ENCODE measurements at places on chromosomes 6 and 20.

DNA sequence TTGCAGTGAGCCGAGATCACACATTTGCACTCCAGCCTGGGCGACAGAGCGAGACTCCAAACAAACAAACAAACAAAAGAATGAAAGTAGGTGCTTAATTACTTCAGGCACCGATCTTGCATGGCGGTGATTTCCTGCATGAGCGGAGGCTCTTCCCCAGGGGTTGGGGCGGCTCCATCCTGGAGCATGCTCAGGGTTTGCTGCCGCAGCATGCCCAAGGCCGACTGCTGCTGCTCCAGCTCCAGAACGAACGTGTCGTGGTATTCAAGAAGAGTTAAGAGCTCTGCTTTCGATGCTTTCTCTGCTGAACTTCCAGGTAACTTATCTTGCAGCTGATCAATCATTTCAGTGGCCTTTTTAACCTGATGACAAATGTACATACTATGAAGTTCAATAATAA is 313.8 kb downstream of the SYNE1 start:
- no peak for DNase-seq

- DNase-seq: no peak
These were observed 102.7 kb downstream of the MBOAT1 start for GRCh38 chr6:20109526-20109925.

GRCh38 chr20:51154708-51155690 is 132.1 kb upstream of the KCNG1 start:
- no peak for DNase-seq

GRCh38 chr20:1327241-1327653 is 1.7 kb downstream of the SDCBP2 start:
- no peak for DNase-seq

DNA sequence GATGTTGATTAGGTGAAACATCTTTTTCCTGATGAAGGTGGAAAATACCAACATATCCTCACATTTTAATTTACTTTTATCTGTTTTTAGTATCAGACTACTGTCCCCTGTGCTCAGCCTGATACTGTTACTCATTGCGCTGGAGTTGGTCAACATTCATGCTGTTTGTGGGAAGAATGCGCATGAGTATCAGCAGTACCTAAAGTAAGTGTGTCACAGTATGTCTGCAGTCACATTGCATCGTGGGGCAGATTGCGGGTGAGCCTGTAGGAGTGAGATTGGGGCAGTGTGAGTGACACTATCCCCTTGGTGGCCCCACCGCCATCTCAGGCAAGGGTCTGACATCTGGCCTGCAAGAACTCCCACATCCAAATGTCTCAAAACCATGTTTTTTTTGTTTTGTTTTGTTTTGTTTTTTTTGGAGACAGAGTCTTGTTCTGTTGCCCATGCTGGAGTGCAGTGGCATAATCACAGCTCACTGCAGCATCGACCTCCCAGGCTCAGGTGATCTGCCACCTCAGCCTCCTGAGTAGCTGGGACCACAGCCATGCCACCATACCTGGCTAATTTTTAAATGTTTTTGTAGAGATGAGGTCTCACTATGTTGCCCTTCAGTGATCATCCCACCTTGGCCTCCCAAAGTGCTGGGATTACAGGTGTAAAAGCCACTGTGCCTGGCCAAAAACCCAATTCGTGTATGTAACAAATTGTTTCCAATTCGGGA is 27.8 kb downstream of the ERMARD start:
- no peak for DNase-seq

- DNase-seq: no peak
These were observed 298.1 kb downstream of the LAMA2 start for GRCh38 chr6:129181001-129181400.

- no peak for DNase-seq
These were observed 382.7 kb downstream of the UTRN start for GRCh38 chr6:144667532-144668503.

DNA sequence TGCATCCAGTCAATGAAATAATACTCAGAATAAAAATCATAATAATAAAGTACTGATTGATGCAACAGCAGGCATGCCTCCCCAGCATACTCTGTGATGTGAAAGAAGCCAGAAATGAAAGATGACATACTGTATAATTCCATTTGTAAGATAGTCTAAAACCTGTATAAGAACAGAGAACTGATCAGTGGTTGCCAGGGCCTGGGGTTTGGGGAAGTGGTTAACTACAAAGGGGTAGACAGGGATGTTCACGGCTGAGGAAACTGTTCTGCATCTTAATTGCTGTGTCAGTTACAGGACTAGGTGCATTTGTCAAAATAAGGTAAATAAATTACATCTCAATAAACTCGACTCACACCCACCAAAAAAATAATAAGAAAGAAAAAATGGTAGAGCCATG is 81.3 kb upstream of the BMP2 start:
- DNase-seq: no peak

GRCh38 chr20:23116311-23117089 is 30.4 kb upstream of the CD93 start:
- no peak for DNase-seq

GRCh38 chr6:97215157-97215769 is 67.8 kb downstream of the MMS22L start:
- DNase-seq: peak; percentile 24

GRCh38 chr6:2007165-2007564 is 238.2 kb downstream of the GMDS start:
- DNase-seq: no peak

DNA sequence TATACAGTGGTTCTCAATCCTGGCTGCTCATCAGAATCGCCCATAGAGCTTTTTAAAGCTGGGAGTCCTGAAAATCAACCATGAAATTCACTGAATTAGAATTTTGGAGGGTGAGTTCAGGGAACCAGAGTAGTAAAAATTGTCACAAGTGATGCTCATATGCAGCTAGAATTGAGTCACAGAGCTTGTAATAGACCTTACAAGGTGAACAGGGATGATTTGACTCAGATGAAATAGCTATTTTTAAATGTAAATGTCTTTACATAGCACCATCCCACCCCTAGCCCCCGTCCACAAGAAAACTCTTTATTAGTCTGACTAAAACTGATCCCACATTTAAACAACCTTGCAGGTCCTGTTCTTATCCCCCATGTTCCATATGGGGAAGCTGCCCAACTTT is 531.7 kb downstream of the LMBRD1 start:
- no peak for DNase-seq

DNA sequence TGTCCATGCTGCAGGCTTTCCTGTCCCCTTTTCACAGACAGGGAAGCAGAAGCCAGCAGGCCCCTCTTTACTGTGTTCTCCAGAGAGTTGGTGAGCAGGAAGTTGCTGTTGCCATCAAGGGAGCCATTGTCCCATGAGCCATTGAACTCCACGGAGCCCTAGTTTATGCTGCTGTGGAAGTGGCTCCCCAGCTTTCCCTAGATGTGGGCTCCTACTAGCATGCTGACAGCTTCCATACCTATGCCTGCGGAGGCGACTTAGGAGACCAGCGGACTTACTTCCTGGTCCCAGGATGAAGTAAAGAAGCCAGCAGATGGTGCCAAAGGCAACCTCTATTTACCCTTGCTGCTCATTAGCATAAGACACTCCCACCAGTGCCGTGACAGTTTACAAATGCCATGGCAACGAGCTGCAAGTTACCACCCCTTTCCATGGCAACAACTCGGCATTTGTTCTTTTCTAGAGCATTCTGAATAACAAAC is 30.8 kb upstream of the FKBP1A start:
- DNase-seq: no peak

GRCh38 chr6:104623052-104623690 is 236.5 kb downstream of the HACE1 start:
- DNase-seq: no peak

DNA sequence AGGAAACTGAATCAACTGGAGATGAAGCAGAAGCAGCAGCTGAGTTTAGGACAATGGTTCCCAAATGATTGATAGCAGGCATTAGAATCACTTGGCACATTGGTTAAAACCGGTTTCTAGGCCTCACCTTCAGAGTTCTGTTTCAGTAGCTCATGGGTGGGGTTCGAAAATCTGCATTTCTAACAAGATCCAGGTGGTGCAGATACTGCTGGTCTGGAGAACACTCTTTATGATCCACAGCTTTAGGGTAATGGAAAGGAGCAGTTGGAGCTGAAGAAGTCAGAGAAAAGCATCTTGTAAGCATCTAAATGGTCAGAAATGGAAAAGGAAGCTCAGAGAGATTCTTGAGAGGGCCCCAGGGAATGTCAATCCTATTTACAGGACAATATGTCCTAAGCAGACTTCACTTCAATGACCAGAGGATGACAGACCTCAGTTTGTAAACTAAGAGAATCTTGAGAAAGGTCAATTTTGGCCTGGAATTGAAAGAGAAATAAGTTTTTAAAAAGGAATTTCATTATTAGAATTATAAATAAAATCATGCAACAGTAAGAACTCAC is 8.5 kb downstream of the TSPYL1 start:
- no peak for DNase-seq

- no peak for DNase-seq
These were observed 58.6 kb downstream of the SYNJ2 start for GRCh38 chr6:158040051-158040803.

- DNase-seq: peak; percentile 60
These were observed 335.8 kb upstream of the NT5E start for GRCh38 chr6:85113934-85114580.

- no peak for DNase-seq
These were observed 4.1 kb upstream of the TBC1D32 start for GRCh38 chr6:121338366-121338765.

GRCh38 chr6:24583463-24584381 is 62.3 kb downstream of the KIAA0319 start:
- peak; percentile 72 for DNase-seq

DNA sequence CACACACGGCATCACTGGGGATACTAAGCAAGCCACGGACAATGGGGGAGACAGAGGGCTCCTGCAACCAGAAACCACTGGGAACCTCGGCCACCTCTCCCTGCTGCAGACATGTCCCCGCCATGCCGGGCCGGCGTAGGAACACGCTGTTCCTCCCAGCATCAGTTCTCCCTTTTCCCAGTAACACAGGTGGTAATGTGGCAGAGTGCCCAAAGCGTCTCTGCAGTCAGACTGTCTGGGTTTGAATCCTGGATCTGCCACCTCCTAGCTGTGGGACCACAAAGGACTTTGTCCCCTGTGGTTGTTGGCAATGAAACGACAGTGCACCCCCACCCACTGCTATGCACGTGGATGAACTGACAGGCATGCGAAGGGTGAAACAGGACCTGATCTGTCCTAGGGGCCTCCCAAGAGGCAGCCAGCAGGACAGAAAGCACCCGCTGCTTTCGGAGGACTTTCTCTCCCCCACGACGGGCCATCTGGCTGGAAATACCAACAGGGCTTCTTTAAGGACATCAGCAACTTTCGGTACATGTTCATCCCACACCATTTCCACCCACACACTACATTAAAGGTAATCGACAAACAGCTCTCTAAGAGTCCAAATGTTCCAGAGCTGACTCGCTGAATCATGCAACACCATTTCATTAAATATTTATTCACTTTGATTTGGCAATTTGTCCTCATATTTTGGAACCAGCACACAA is 74.1 kb downstream of the SULF2 start:
- DNase-seq: no peak

DNA sequence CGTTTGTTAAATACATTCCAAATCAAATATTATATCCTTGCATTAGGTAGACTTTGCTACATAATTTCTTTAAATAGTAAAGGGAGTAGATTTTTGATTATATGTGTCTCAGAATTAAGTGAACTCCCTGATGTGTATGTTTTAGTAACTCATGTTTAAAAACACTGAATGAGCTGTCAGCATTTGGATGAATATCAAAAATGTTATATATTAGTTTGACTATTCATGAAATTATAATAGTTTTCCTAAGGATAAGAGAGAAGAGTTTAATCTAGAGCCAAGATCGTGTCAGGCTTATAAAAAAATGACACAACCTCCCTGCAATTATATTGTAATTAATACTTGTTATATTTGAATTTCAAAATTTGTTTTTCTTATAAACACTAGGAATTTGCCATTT is 195.2 kb downstream of the COL19A1 start:
- DNase-seq: no peak

- DNase-seq: no peak
These were observed 343.6 kb upstream of the JAG1 start for GRCh38 chr20:11017446-11017845.

DNA sequence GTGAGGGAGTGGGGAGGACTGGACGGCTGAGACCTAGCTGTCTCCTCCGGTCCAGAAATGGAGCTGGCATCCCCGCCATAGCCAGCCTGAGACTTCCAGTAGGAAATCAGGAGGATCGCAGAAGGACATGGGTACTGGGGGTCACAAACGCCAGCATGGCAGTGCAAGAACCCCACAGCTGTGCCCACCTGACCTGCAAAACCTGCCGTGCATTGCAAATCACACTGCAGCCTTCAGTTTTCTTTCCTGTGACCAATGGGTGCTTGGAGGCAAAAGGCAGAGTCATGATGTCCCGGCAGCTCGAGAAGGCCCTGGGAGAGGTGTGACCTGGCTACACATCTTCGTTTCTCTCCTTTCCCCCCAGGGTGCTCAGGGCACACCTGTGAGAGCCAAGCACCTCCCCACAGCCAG is 23.3 kb upstream of the PHACTR3 start:
- DNase-seq: peak; percentile 13

GRCh38 chr20:4412216-4412615 is 309.5 kb upstream of the PRND start:
- DNase-seq: no peak

DNA sequence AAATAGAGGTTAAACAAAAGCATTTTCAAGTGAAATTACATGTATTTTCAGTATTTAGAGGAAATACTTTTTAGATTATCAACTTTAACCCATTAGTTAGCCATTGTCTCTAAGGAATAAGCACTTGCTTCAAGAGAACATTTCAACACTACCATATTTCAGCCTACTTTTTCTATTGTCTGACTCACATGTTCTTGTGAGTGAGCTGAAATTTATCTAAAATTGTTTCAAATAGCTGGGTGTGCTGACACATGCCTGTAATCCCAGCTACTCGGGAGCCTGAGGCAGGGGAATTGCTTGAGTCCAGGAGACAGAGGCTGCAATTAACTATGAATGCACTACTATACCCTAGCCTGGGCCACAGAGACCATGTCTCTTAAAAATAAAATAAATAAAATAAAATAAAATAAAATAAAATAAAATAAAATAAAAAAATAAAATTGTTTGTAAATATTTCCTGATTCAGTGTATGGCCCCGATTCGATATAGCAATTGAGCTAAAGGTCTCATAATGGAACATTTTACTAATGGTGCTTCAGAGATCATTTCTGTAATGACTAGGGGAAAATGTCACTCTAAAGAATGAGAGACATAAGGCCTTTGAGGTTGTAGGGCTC is 324.6 kb upstream of the PLCB4 start:
- no peak for DNase-seq
